Epithelial cell of prostate (primary cell): ENCODE measurements at places on chromosomes 4 and X.
A peak's percentile ranks its signal among the peaks of the same experiment; 100 is the strongest.

GRCh38 chr4:183180096-183180495 lies 81.0 kb downstream of the WWC2 start:
- DNase-seq: no peak

GRCh38 chr4:173365359-173365996 lies 5.3 kb upstream of the SAP30 start:
- DNase-seq: no peak

GRCh38 chrX:129932016-129932820 lies 26.3 kb downstream of the UTP14A start:
- no peak for DNase-seq

DNA sequence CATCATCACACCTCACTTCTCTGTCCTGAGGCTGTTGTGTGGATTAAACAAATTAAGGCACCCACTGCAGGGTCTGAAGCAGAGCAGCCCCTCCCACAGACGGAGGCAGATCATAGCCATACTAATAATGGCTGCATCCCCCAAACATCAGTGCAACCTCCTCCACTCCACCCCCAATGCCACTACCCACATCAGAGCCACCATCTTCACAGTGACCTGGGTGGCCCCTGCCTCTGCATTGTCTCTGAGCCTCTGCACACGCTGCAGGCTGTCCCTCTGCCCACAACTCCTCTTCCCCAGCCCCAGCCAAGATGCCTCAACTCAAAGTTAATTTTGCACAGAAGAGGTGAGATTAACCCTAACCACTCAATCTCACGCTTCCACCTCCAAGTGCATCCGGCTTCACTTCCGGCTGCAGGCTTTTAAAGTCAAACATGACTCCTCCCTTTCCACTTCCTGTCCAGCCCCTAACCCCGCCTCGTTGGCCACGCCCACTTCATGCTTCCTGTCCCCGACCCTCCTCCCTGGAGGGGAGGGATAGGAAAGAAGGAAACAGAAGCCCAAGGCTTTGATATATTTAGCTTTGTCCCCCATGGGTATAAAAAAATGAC lies 22.7 kb downstream of the JAKMIP1 start:
- no peak for DNase-seq

DNA sequence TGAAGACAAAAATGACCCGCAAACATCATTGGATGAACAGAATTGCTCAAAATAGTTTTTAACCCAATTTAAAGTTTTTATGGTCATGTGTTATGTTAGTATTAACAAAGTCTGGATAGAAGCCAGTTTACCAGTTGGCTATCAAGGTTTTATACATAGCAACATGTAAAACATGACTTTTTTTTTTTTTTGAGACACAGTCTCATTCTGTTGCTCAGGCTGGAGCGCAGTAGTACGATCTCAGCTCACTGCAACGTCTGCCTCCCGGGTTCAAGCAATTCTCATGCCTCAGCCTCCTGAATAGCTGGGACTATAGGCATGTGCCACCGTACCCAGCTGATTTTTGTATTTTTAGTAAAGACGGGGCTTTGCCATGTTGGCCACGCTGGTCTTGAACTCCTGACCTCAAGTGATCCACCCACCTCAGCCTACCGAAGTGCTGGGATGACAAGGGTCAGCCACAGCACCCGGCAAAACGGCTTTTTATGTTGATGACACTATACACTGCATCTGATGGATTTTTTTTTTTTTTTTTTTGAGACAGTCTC lies 3.4 kb downstream of the SAT1 start:
- DNase-seq: no peak

DNA sequence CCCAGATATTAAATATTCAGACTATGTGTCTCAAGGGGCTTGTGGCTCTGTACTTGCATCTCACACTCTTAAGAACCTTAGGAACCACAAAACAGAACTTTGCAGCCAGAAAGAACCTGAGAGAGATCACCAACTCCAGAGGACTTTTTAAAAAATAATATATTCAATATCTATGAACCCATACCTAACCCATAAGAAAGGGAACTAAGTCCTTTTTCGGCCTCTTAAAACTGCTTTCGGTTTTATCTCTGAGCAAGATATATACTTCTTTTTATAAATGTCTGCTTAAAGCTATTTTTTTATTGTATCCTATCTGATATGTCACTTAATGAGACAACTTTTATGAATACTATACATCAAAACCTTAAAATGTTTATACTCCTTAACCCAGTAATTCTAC lies 10.9 kb downstream of the SMARCA1 start:
- DNase-seq: no peak

- no peak for DNase-seq
Observed at GRCh38 chr4:67892905-67893304, 9.1 kb upstream of the TMPRSS11D start.

DNA sequence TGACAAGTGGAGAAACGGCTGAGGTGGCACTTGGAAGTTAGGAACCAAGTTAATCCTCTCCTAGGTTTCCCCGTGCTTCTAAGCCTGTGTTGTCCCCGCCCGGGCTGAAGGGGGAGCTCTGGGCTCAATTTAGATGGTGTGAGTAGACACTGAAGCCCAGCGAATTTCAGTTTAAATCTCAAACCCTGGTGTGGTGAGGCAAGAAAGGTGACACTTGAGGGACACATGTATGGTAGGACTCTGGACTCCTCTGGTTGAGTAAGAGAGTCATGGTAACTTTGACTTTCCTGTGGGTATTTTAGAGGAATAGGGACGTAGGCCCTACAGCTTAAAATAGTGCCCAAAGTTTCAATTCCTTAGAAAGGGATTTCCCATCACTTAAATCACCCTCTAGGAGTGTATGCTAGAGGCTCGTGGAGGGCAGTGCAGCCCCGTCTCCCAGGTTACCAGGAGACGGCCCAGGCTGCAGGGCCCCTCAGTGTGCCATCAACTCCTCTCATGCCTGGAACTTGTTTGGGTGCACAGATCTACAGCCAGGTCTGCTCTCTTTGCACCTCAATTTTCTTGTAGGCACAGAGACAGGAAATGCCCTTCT lies 24.0 kb downstream of the HAND2 start:
- DNase-seq: no peak

DNA sequence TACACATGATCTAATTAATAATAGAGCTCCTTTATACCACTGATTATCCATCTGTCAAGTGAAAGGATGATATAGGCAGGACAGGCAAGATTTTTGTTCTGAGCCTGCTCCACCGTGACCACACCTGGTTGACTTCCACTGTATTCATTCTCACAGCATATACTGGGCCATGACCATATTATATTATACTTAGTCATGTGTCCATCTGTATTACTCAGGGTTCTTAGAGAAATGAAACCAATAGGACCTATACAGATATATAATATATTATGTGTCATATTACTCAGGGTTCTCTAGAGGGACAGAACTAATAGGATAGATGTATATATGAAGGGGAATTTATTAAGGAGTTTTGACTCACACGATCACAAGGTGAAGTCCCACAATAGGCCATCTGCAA lies 675.1 kb downstream of the GRXCR1 start:
- no peak for DNase-seq

- DNase-seq: peak; percentile 31
Observed at GRCh38 chr4:48380583-48381167, 39.3 kb downstream of the SLAIN2 start.

DNA sequence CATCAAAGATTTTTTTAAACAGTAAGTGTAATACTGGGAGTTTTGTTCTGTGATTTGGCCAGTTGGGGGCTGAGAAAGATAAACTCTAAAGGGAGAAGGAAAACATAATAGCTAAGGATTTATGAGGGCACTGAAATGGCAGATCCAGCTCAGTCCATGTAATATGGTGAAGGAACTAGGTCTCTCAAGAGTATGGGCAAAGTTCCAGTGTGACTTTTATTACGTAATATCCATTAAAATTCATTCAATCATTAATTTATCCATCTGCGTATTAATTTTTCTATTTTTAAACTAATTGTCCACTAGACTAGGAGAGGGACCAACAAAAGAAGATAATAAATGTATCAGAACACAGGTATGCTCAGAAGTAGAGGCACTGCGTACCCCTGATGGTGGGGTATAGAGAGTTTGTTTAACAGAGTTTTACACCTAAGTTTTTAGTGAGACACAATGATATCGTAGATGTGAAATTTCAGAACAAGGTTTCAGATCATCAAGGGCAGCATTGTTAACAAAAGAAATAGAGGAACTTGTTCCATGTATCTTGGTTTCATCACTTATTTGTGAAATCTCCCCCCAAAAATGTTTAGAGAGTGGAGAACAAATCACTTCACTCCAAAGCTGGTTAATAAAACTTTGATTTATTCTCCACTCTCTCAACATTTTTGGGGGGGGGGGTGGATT lies 351.1 kb downstream of the GRXCR1 start:
- no peak for DNase-seq

DNA sequence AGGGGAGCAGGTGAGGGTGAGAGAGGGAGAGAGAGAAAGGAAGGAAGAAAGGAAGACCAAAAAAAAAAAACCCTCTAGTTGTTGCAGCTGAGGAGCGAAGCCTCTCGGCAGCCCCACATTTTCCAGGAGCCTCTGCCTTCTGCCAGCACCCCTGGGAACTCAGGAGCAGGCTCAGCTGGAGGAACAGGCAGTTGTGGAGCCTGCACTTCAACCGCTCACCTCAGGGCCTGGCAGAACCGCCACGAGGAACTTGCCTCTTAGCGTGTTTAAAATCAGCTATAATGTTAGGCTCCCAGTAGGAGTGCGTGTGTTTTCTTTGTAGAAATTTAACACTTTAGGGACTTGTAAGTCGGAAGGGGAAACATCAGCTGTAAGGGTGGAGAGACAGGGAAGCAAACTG lies 65.7 kb downstream of the SEL1L3 start:
- DNase-seq: no peak

DNA sequence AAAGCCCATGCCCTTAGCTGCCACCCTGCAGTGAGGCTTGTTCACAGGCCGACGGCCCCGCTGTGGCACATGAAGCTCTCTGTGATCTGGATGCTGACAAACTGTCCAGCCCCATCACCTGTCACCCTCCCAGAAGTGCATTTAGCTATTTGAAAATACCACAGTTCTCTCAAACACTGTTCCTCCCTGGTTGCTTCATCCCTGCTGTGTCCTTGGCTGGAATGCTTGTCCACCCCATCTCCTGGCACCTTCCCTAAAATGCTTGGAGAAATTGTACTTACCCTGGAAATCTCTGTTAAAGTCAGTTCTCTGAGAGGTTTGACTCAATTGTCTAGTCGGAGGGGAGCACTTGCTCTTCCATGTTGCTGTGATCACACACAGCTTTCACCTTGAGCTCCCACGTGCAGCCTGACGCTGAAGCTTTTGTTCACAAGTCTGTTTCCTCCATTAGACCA lies 10.1 kb downstream of the SYNPO2 start:
- DNase-seq: no peak

GRCh38 chr4:67658302-67658701 lies 42.7 kb downstream of the UBA6 start:
- no peak for DNase-seq

DNA sequence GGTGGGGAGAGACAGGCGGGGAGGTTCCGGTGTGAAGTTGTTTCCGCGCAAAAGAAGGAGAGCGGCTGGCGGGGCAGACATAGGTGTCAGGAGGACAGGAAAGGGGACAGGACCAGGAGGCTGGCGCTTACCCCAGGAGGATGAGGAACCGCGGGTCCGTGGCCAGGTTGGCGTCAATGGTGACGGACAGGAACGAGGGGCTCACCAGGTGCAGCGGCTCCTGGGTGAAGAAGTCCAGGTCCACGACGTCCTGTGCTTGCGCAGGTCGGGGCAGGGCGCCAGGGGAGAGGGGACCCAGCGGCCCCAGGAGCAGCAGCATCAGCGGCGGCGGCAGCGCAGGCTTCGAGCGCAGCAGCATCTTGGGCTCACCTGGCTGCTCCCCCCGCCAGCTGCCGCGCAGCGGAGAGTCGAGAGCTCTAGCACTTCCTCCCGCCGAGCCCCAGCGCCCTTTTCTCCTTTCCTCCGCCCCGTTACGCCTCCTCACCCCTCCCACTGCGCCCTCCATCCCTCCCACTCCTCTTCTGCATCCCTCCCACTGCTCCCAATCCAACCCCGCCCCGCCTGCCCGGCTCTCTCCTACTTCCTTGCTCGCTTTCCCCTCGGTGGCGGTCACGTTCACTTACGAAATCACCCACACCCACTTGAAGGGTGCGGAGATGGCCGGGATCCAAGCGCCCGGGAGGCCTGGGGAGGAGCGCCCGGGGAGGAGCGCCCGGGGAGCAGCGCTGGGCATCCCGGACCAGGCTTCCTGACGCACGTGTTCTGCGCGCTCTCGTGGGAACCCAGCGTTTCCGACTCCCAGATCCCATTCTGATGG lies at the start of gene HPSE:
HPSE (minus strand) TSS at position 424 of the 817 bp plus-strand sequence; CDS start at position 358, 66 bp downstream.
- DNase-seq: no peak

GRCh38 chrX:134780908-134781307 lies 122.6 kb upstream of the PLAC1 start:
- no peak for DNase-seq

DNA sequence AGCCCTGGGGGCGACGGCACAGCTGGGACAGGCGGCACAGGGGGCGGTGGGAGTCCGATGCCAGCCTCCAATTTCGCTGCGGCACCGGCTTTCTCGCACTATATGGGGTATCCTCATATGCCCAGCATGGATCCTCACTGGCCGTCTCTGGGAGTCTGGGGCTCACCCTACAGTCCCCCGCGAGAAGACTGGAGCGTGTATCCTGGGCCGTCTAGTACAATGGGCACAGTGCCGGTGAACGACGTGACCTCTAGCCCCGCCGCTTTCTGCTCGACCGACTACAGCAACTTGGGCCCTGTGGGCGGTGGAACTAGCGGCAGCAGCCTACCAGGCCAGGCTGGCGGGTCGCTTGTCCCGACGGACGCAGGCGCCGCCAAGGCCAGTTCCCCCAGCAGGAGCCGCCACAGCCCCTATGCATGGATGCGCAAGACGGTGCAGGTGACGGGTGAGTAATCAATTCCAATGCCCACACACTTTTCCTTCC lies 500 bp downstream of the CDX4 start:
- DNase-seq: no peak

- DNase-seq: peak; percentile 98
Observed at GRCh38 chr4:32136081-32136787, 1416.1 kb downstream of the PCDH7 start.

GRCh38 chrX:53089925-53090324 lies 4.0 kb upstream of the KANTR start:
- DNase-seq: no peak

DNA sequence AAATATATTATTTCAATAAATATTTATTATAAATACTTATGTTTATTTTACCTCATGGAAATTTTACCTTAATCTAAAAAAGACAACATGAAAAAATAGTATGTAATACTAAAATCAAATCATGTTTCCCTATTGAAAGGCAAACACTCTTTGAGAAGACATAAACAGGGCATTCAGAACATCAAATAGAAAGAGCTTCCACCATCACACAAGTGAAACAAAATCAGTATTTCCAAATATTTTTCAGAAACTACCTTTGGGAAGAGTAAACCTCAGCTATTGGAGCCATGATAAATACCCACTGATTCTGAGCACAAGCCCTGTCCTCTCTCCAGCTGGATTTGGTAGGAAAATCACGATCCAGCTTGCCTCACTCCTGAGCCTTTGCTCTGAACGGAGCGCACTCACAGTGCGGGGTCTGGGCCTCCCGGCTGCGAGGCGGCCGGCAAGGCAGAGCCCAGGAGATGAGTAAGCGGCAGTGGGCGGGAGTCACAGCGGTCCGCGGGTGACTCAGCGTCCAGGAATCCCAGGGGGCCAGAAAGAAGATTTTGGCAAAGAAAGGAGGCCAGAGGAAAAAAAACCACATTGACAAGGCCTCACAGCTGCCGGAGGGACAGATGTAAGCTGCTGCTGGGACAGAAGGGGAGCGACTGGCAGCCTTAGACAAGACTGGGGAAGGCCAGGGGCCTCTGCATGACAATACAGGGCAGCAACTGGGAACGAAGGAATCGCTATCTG lies 14.7 kb upstream of the ANXA5 start:
- no peak for DNase-seq

GRCh38 chrX:107707866-107708265 lies 67.7 kb downstream of the TSC22D3 start:
- DNase-seq: no peak

- DNase-seq: no peak
Observed at GRCh38 chrX:120304256-120304655, 7.0 kb downstream of the TMEM255A start.
